ENCODE measurements at places on chromosomes 4 and X.

GRCh38 chr4:144597171-144597570, 48.8 kb upstream of the HHIP start:
- DNase-seq: no peak

DNA sequence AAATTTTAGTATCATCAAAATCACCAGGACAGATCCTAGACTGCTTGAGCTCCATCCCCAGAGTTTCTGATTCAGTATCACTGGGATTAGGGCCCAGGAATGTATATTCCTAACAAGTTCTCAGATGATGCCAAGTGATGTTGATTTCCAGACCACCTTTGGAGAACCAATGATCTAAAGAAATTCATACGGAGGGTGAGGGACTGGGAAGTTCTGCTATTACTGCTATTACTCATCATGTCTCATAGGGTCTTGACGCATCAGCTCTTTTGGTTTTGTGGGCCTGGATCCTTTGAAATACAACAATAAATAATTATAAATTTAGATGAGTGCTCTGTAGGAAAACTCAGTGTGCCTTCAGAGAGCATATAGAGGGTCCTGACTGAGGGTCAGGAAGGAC, 59.8 kb upstream of the LGI2 start:
- no peak for DNase-seq

DNA sequence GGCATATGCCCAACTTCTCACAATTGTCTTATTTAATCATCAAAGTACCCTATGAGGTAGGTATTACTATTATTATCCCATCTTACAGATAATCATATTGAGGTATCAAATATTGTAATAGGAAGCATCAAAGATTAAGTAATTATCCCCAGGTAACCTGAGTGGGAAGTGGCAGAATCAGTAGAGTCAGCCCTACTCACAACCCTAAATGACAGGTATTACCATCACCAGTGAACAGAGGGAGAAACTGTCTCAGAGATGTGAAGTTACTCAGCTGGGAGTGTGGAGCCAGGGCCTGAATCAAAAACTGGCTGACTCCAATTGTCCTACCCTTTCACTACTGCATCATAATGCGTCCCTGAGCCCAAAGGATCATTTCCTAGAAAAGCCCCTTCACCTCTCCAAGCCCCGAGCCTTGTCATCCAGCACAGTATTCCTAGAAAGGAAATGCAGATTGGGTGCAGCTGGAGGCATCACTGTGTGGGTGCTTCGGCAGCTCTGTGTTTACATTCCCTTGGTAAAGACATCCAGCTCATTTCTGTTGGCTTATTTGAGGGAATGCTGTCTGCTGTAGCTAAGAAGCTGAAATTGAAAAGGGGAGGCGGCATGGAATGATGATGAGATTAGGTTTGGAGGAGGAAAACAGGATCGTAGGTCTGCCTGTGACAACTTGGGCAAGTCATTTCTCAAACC, 72.8 kb downstream of the DHX15 start:
- no peak for DNase-seq

DNA sequence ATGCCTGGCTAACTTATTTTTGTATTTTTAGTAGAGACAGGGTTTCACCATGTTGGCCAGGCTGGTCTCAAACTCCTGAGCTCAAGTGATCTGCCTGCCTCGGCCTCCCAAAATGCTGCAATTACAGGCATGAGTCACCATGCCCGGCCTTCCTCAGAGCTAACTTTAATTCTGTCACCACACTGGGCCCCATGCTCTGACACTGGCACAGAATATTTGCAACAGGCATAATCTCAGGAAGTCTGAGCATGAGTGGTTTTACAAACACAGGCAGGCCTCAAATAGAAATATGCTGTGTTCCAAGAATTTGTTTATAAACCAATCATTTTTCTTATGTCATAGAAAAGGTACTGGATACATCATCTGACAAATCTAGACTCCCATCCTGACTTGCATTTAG, 32.7 kb upstream of the FAM9C start:
- DNase-seq: no peak

DNA sequence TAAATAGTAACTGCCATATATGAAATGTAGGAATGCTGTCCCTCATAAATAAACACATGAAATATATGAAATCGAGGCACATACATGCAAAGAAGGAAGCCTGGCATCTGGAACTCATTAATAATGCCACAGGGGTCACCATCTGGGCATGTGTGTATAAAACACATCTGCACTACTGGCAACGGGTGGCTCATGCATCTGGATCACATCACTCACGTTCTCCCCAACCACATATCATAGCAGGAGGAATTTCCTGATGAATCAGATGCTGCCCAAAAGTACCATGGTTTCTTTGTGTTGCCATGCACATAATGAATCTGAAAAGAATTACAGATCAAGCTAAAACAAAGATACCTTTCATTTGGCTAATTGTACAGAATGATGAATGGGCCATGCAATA, 28.6 kb downstream of the RNF175 start:
- no peak for DNase-seq

Measured in esophagus squamous epithelium (tissue), 5 donors.